ENCODE measurements at places on chromosomes 13 and 19.

DNA sequence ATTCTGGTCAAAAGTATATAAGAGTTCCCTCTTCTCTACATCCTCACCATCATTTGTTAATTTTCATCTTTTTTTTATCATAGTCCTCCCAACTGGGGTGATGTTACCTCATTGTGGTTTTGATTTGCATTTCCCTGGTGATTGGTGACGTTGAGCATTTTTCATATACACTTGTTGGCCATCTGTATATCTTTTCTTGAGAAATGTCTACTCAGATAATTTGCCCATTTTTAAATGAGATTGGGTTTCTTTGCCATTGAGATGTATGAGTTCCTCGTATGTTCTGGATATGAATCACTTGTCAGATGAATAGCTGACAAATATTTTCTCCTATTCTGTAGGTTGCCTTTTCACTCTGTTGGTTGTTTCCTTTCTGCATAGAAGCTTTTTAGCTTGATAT is 2.4 kb downstream of the CD33 start:
- no peak for DNase-seq

DNA sequence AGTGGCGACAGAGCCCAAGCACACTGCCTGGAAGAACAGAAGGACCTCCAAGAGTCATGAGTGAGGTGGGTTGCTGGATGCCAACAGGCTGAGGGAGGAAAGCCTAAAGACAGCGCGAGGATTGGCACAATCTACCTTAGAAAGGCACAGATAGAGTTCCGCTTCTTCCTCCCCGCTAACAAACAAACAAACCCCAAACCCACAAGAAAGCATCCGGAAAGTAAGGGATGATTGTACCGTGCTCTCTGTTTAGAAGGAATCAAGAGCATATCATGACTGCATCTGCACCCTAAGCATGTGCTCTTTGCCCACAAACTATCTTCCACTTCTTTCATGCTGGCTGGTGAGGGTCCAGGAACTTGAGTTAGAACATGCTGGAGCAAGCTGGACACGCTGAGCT is 233.0 kb upstream of the KLF12 start:
- DNase-seq: no peak

DNA sequence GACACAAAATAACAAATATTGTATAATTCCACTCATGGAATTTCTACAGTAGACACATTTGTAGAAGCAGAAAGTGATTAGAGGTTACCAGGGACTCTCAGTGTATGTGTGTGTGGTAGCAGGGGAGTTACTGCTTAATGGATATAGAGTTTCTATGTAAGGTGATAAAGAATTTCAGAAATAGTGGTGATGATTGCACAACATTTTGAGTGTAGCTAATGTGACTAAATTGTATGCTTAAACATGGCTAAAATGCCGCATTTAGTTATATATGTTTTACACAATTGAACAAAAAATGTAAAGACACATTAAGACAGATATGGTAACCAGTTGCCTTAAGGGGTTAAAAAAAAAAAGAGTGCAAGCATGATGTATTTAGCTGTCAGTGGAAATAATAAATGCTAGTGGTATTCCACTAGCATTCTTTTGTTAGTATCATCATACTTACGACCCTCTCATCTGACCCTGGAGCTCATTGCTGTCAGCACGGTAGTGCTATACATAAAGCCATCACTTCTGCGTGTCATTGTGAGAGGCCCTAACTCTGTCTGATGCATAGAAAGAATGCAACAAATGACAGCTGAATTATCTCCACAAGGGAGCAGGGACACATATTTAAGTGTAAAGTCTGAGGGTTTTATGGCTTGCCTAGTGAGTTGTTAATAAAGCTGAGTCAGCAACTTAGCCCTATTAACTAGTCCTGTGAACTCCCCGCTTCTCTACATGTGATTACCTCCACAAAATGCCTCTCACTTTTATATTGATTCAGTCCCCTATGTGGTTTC is 134.1 kb upstream of the RXFP2 start:
- no peak for DNase-seq

DNA sequence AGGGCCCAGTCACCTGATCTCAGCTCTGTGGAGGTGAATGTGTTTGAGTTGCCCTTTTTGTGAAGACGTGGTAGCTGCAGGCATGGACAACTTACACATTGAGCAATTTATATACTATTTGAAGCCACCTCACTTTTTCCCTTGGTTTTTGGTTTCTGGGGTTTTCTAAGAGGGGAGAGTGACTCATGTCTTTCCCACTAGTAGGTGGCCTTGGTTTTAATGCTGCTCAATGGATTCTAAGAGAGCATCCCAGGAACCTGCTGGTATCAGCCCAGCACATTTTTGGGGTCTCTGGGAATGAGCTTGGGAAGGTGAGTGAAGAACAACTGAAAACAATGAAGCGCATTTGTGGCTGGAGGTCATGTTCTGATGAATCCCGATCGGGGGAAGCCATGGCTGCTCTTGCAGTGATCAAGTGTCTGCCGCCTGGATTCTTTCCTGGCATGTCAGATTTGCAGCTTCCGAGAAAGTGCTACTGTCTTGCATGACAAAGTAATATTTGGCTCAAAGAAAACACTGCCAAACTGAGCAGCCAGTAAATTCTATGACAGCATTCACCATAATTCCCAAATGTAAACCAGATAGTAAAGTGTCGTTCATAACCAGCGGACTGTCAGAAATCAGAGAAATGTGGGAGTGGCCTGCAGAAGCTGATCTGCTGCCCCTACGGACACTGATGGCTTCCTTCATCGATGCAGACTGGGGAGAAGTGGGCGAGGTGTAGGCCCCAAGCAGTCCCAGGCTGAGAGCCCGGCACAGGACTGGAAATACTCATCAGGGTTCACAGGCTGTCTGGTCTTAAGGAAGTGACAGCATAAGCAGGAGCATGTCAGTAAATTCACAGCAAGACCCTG is 98.7 kb downstream of the COL4A2 start:
- DNase-seq: no peak

Measured in stimulated activated CD8-positive, alpha-beta memory T cell treated with anti-CD3 and anti-CD28 coated beads, Interleukin-15, amount 100 ng/mL, for 4 hours (primary cell).